ENCODE measurements at places on chromosomes 3 and 15.

DNA sequence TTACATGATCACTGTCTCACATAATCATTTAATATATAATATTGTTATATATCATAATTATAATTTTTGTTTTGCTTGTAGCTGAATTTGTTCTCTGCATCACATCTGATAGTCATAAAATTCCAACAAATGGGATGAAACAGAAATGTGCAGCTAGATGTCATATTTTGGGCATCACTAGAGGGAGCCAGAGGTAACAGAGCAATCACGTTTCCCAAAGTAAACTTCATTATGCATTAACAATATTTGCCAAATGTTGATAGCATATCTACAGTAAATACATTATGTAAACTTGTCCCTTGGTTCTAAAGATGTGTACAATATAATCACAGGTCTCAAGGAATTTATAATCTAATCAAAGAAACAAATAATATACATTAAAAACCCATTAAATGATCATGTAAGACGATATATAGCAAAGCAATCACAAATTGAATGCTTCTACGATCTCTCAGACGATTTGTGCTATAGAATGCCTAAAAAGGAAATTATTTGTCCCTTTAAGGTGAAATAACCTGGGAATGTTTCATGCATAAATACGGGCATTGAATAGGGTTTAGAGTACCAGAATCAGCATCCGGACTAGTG lies 234.2 kb upstream of the MCTP2 start:
- no peak for DNase-seq

GRCh38 chr3:155441506-155441905 lies 148.0 kb upstream of the STRIT1 start:
- DNase-seq = no peak

DNA sequence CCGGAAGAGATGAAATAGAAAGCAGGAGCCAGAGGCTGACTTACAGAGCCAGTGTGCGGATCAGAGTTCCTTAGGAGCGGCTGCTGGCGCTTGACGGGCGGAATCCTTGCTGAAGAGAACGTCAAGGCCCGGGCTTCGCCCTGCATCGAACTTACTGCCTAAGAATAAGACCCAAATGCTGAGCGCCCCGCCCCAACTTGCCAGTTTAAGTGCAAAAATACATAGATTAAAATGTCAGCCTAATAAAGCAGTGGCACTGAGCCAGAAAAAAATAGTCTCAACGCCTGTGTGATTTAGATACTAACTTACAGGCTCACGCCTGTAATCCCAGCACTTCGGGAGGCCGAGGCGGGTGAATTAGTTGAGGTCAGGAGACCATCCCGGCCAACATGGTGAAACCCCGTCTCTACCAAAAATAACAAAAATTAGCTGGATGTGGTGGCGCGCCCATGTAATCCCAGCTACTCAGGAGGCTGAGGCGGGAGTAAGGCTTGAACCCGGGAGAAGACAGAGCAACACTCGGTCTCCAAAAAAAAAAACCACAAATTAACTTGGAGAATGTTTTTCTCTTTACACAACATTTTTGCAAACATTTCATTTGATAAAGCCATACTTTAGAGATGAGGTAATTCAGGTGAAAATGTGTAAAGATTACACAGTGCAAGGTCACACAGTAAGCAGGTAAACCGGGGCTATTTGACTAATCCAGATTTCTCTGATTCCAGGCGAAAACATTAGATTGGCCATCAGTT lies 1.2 kb upstream of the UBP1 start:
- DNase-seq = peak; percentile 72

DNA sequence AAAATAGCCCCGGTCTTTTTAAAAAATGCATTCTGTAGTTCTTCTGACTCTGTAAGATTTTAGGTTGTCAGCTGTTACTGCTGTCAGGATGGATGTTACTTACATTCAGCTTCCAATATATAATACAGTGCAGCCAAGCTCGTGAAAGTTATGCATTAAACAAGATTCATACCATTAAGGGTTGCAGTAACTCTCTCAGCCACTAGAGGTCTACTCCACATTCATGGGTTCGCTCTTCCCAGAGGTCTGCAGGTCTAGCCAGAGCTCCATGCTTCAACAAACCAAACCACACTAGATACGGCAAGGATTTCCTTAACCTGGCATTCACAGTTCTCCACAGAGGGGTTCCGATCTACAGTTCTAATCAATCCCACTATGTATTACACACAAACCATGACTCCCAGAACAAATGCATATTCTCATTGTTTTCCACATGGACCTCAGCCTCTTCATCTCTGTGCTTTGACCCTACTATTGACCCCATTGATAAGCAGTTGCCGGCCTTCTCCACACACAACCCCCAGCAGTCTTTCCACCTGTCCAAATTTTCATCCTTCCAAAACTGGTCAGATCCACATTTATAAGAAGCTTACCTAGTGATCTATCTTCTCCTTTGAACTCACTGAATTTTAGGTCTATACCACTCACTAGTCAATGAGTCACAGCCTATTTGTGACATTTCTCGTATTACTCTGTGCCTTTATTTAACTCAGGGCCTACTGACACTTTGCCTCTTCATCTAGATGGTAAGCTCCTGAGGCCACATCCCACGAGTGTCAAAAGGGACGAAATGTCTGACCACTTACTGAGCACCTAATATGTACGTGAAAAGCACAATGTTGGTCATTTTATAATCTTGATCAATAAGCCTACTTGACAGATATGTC lies 33.7 kb downstream of the RORA start:
- DNase-seq = peak; percentile 20

GRCh38 chr15:70672081-70672480 lies 91.3 kb downstream of the UACA start:
- no peak for DNase-seq

DNA sequence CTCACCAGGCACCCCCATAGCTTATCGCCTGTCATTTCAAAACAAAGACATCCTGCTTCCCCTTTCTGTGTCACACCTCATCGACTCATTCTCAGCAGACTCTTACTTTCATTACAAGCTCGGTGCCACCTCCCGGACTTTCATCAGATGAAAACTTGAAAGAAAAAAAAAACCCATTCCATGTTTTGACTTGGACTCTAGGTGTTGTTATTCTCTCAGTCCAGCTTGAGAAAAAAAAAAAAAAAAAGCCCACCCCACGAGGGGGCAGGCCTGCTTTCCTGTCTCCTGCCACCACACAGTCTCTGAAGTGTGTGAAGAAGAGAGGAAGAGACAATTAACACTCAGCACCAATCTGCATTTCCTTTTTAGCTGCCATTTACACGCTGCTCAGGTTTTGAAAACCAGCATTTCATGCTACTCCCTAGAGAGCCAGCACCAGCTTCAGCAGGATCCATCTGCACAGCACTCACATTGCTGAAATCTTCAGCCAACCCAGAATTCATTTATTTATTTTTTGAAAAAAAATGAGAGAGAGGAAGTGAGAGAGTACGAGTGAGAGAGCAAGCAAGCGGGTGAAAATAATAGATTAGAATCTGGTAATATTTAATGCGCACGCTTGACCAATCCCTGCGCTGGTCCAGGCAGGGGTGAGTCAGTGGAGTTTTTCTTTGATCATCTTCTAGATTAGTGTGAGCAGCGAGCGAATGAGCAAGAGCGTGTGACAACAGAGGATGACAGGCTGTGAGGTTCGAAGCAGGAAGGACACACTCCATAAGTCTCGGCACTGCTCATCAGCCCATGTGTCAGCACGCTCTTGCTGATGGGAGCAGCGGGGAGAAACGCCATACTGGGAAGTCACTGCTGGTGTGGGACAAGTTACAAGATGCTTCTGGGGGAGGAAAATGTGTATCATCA lies 23.5 kb downstream of the ZNF80 start:
- DNase-seq = no peak

DNA sequence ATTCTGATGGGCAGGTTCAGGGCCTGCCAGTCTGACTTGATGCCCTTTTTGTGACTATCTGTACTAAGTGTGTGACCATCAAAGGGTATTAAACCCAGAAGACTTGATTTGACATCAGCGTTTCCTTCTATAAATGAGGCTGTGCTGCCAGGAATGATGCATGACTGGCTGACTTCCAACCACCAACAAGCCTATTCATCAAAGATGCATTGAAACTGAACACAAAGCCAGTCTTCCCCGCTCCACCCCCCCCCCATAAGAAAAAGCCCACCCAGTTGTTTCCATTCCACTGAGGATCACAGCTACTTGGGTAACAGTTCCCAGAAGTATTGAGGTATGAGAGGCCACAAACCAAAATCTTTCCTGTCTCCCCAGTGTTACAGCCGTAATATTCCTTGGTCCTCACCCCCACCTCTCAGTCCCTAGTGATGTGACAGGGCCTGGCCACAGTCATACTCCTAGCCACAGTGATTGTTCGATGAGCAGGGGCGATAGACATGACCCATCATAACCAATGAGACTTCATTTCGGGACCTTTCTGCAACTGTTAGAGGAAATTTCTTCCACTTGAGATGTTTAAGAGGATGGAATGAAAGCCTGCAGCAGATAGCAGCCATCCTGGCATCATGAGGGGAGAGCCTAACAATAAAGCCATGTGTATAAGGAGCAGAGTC lies 22.6 kb downstream of the SH3BP5 start:
- no peak for DNase-seq

DNA sequence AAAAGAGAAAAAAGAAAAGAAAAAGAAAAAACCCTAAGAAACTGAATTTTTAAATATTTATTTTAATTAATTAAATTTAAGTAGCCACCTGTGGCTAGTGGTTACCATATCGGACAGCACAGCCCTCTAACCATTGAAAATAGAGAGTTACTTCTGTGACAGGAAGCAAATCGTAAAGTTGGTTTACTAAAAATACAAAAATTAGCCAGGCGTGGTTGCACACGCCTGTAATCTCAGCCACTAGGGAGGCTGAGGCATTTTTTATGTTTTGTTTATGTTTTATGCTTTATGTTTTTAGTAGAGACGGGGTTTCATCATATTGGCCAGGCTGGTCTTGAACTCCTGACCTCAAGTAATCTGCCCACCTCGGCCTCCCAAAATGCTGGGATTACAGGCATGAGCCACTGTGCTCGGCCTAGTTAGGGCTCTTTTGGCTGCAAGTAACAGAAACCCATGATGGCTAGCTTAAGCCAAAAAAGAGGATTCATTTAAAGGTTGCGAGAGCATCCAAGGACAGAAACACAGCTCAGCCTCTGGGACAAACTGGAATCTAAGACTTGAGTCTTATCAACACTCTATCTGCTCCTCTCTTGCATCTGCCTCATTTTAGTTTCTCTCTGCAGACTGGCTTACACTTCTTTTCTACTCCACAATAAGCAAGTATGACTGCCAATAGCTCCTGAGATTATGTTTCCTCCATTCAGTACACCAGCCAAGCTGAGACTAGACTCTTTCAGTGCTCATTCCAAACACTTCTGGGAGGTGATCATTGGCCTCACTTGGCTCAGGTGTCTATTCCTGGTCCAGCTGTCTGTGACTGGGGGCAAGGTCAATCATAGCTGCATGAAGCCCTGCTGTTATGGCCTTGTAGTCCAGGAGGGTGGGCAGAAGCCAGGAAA lies 6.8 kb upstream of the SKIL start:
- no peak for DNase-seq

- DNase-seq = no peak
Measured at GRCh38 chr3:155385896-155386625, 92.6 kb upstream of the STRIT1 start.

DNA sequence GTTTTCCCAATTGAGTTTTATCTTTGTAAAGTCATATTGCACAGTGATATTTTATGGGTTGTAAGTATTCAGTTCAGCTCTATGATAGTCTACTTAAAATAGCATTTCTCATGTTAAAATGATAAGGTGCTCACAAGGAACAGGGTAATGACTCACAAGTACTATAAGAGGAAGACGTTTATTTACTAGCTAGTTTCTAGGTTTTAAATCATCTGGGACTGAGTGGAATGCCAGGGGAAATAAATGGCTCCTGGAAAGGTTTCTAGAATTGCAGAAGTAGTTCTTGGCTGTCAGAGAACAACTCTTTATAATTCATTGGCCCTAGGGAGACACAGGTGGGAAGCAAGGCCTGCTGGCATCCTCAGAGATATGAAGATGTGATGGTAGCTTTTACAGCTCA lies 112.8 kb downstream of the CHDH start:
- no peak for DNase-seq

DNA sequence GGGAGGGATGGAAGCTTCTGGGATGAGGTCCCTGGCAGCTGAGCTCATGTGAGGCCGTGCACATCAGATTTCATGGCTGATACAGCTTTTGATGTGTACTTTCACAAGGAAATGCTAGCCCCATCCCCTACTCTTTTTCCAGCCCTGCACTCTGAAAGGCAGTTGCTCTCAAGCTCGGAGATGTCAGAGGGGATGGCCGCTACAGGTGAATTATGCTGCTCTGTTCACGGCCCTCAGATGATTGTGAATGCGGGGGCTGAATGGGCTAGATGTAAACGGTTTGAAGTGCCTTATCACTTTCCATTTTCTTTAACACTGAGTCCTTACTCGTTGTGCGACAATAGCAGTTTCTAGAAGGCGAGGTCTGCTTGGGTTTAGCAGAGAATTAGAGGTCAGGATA lies 88.0 kb upstream of the RASGRF1 start:
- DNase-seq = no peak

Data from SHP77 (cell line).